ENCODE measurements at places on chromosomes 13 and 19. TPM values are rescaled to one million over a fixed set of nuclear protein-coding genes. Genes with fewer than 3 reads are reported as not detected.

DNA sequence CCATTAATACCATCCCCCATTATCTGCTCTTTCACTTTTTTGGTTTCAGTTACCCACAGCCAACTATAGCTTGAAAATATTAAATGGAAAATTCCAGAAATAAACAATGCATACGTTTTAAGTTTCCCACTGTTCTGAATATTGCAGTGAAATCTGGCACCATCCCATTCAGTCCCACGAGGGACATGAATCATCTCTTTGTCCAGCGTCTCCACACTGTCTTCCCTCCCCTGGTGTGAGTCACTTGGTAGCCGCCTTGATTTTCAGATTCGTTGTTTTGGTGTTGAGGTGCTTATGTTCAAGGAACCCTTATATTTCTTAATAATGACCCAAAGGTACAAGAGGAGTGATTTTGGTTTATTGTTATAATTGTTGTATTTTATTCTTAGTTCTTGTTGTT lies 246.1 kb downstream of the DCT start:
- no peaks in the 10 kb centered on the region for H3K27me3 ChIP-seq
- peaks cover 27% of the 10 kb centered on the region for H3K4me1 ChIP-seq
- H3K36me3 ChIP-seq = no peaks in the 10 kb centered on the region
- H3K27ac ChIP-seq = no peak overlapping the region

DNA sequence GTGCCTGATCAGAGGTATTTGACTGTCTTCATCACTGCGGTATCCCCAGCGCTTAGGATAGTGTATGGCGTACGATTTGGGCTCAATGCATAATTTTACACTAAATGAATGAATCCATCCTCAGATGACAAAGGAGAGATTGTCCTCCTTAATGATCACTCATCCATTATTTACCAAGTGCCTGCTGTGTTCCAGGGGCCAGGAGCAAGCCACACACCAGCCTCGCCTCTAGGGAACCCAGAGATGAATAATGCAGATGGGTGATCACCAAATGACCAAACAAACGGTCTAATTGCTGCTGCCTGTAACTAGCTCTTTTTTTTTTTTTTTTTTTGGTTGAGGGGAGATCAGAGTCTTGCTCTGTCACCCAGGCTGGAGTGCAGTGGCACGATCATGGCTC lies 5.9 kb upstream of the GPR32 start:
- no peaks in the 10 kb centered on the region for H3K36me3 ChIP-seq
- H3K27me3 ChIP-seq = peaks cover 19% of the 10 kb centered on the region

- peaks cover 6% of the 10 kb centered on the region for H3K27me3 ChIP-seq
- H3K36me3 ChIP-seq = peaks cover 47% of the 10 kb centered on the region
- DNase-seq = peak; percentile 55
- H3K4me3 ChIP-seq = peak overlapping the region; percentile 91
- H3K4me1 ChIP-seq = peaks cover 52% of the 10 kb centered on the region
Observed at GRCh38 chr13:41459432-41460073, 2.2 kb downstream of the RGCC start.

DNA sequence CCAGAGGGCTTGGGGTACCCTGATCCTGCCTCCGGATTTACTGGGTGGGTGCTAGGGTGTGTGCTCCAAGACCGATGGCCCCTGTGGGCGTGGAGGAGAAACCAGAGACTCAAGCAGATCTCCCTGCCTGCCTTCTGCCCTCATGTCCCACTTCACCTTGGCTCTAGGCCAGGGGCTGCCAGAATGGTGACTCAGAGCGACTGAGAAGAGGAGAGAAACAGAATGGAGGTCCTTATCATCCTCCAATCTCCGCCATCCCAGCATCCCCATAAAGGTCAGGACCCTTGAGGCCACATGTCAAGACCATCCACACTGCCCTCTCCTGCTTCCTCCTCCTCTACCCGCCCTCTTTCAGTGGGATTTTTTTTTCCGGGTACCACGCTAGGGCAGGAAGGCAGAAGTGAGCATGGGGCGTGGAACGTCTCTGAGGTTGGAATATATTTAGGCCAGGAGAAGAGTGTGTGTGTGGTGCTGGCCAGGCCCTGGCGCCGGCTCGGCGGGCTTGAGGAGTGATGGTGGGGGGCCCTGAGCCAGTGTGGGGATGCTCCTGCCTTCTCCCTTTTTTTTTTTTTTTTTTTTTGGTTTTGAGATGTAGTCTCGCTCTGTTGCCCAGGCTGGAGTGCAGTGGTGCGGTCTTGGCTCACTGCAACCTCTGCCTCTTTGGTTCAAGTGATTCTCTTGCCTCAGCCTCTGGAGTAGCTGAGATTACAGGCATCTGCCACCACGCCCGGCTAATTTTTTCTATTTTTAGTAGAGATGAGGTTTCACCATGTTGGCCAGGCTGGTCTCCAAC lies 22.3 kb downstream of the IER2 start:
- DNase-seq = peak; percentile 86
- peaks cover 3% of the 10 kb centered on the region for H3K36me3 ChIP-seq
- H3K4me3 ChIP-seq = peak overlapping the region; percentile 87

DNA sequence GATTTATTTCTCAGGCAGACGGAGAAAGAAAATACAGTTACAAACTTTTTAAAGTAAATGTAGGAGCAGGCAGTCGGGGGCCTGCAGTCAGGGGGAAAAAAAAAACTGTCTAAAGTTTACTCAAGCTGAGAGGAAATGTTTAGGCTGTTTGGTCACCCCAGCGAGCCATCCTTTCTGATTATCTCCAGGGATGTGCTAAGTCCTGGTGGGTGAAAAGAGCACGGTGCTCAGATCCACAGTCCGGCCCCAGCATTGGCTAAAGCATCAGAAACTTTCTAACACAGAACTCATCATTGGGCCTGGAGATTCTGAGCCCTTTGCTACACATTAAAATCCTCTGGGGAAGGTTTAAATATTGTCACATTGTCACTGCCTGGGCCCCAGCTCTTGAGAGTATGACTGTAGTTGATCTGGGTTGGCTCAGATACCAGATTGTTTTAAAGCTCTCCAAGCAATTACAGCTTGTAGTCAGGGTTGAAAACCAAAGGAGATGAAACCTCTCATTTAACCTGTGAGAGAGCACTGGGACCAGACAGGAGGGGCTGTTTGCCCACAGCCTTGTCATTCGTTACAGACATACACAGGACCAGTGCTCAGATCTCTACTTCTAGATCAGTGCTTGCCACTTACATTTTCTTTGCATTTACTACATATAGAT lies 131.1 kb upstream of the HTR2A start:
- H3K4me3 ChIP-seq = no peak overlapping the region
- DNase-seq = no peak
- peaks cover 3% of the 10 kb centered on the region for H3K27me3 ChIP-seq
- no peaks in the 10 kb centered on the region for H3K36me3 ChIP-seq
- no peaks in the 10 kb centered on the region for H3K4me1 ChIP-seq

GRCh38 chr19:2391118-2391725 lies 31.2 kb downstream of the TMPRSS9 start:
- peaks cover 15% of the 10 kb centered on the region for H3K4me1 ChIP-seq
- H3K36me3 ChIP-seq = no peaks in the 10 kb centered on the region

DNA sequence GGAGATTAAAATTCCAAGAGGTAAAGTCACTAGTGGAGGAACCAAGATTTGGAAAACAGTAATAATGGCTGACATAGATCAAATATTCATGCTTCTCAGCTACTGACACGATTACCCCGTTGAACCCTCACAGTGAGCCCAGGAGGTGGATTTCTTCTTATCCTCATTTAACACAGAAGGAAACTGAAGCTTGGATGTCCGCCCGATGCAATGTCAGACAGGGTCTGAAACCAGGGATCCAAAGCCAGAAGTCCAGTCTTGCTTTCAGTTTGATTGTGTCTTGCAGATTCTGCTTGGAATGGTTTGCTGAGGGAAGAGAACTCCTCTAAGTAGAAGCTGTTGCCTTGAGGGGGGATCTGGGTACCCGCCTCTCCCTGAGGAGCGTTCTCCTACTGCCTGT lies 404.7 kb downstream of the KCNRG start:
- H3K27me3 ChIP-seq = peaks cover 4% of the 10 kb centered on the region
- no peaks in the 10 kb centered on the region for H3K36me3 ChIP-seq
- H3K4me3 ChIP-seq = no peak overlapping the region
- DNase-seq = no peak
- H3K27ac ChIP-seq = no peak overlapping the region

DNA sequence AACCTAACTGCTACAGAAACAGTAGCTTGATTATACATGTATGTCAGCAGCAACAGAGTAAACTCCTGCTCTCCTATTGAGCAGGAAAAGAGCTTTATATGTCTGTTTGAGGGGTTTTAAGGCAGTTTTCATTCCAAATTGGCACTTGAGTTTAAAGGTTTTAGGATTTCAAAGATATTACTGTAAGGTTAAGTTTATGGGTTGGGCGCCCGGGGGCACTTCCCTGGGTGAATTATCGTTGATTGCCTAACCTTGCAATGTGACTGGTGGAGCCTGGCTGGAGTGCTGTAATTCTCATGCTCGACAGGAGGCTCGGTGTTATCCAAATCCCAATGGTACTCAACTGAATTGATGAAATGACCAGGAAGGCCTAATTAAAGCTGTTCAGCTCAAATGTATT lies 1586.1 kb downstream of the OLFM4 start:
- no peaks in the 10 kb centered on the region for H3K36me3 ChIP-seq
- H3K27me3 ChIP-seq = no peaks in the 10 kb centered on the region
- no peaks in the 10 kb centered on the region for H3K4me1 ChIP-seq
- H3K27ac ChIP-seq = no peak overlapping the region

- DNase-seq = no peak
- H3K36me3 ChIP-seq = no peaks in the 10 kb centered on the region
- no peak overlapping the region for H3K27ac ChIP-seq
- no peaks in the 10 kb centered on the region for H3K4me1 ChIP-seq
- H3K4me3 ChIP-seq = no peak overlapping the region
- H3K27me3 ChIP-seq = peaks cover 9% of the 10 kb centered on the region
Observed at GRCh38 chr13:29684441-29684840, 89.0 kb upstream of the SLC7A1 start.

DNA sequence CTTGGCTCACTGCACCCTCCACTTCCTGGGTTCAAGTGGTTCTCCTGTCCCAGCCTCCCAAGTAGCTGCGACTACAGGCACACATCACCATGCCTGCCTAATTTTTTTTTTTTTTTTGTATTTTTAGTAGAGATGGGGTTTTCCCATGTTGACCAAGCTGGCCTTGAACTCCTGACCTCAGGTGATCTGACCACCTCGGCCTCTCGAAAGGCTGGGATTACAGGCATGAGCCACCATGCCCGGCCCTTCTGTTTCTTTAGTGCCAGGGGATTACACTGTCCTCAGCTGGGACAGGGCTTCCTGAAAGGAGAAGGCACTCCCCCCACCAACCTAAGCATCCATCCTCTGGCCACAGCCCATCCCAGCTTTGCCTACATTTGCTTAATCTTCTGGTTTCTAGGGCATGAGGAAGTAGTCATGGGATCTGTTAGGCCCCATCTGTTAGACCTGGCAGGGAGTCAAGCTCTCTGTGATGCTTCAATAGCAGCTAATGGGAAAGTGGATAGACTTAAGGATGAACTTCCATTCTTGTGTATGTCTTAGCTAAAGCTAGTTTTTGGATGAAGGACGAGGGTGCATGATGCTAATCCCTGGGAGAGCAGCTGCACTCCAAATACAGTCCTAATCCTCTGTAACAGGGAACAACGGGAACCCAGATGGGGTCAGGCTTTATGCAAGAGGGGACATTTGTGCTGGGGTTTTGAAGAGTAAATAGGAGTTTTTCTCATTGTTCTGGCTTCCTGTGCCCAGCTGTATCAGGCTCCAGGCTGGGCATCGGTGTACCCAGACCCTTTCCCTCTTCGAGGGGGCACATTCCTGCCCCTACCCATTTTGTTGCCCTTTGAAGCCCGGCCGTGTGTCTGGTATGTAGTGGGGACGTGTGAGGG lies 2.6 kb downstream of the VAV1 start:
- H3K36me3 ChIP-seq = peaks cover 44% of the 10 kb centered on the region
- DNase-seq = no peak
- H3K4me1 ChIP-seq = peaks cover 52% of the 10 kb centered on the region
- H3K27me3 ChIP-seq = no peaks in the 10 kb centered on the region

- H3K27ac ChIP-seq = no peak overlapping the region
- peaks cover 36% of the 10 kb centered on the region for H3K4me1 ChIP-seq
Observed at GRCh38 chr19:49687566-49688316, 1.7 kb upstream of the ADM5 start.

DNA sequence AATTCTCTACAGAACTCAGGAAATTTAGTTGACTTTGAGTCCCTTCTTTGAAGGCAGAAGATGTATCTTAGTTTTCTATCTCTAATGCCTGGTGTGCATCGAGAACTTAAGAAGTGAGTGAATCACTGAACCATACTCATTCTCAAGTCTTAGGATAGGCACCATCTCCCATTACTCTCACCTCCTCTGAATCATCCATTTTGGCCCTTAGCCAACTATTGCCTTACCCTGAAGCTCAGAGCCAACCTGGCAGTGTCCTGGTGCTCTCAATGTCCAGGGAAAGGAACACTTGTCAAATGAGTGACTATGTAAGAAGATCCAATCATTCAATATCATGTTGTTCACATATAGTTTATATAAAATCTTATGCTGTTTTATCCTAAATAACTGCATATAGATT lies 146.6 kb downstream of the RGCC start:
- no peak overlapping the region for H3K4me3 ChIP-seq
- no peaks in the 10 kb centered on the region for H3K27me3 ChIP-seq
- no peaks in the 10 kb centered on the region for H3K4me1 ChIP-seq
- peaks cover 35% of the 10 kb centered on the region for H3K36me3 ChIP-seq
- DNase-seq = no peak

GRCh38 chr19:55312621-55313512 lies 12.3 kb downstream of the TMEM150B start:
- no peaks in the 10 kb centered on the region for H3K36me3 ChIP-seq
- no peak for DNase-seq
- H3K4me1 ChIP-seq = no peaks in the 10 kb centered on the region

DNA sequence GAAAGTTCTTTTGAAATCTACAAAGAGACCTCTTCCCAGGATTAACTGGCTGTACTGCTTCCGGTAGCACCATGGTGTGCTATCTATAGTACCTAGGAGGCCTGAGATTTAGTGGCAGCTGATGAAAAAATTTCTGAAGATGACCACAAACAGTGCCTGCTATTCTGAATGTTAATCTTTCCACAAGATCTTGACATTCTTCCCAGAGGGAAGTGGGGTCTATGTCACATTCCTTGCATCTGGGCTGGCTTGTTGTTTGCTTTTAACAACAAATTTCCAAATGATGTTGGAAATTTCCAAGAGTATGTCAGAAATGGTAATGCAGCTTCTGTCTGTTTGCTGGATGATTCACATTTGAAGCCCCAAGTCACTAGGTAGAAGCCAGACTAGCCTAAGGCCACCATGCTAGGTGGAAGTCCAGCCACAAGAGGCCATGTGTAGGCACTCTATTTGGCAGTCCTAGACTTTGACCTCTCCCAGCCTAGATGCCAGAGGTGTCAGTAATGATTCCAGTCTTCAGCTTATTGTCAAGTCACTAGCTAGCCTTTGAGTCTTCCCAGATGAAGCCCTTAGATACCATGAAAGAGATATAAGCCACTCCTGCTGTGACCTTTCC lies 22.1 kb downstream of the SPART start:
- H3K4me1 ChIP-seq = no peaks in the 10 kb centered on the region
- DNase-seq = no peak
- H3K36me3 ChIP-seq = peaks cover 28% of the 10 kb centered on the region
- no peaks in the 10 kb centered on the region for H3K27me3 ChIP-seq
- H3K27ac ChIP-seq = no peak overlapping the region

- DNase-seq = no peak
- no peaks in the 10 kb centered on the region for H3K36me3 ChIP-seq
- no peak overlapping the region for H3K27ac ChIP-seq
- H3K4me1 ChIP-seq = no peaks in the 10 kb centered on the region
- peaks cover 35% of the 10 kb centered on the region for H3K27me3 ChIP-seq
- no peak overlapping the region for H3K4me3 ChIP-seq
Observed at GRCh38 chr19:33627962-33628839, 6.4 kb downstream of the CHST8 start.

PRPF31 gene
- total RNA-seq = 124 TPM

IGFL2 gene
- not detected for total RNA-seq

CACNG7 gene
- total RNA-seq = not detected

DMKN gene
- 1.5 TPM for total RNA-seq

CYP4F2 gene
- total RNA-seq = not detected

KANK2 gene
- total RNA-seq = 1.8 TPM

PRR20E gene
- total RNA-seq = not detected

All from activated naive CD8-positive, alpha-beta T cell treated with anti-CD3 and anti-CD28 coated beads for 36 hours (primary cell).